Upper lobe of left lung (tissue), 6 donors: ENCODE measurements at places on chromosomes 11 and 22. TPM values are rescaled to one million over a fixed set of nuclear protein-coding genes. Genes with fewer than 3 reads are reported as not detected.

GGT1 gene
- total RNA-seq, result 66.0 TPM

OVOL1 gene
- under 0.01 TPM for total RNA-seq

VSIG10L2 gene
- not detected for total RNA-seq

MS4A6A gene
- 56.9 TPM for total RNA-seq

MAPK8IP2 gene
- total RNA-seq, result 1.2 TPM

P2RX6 gene
- total RNA-seq, result 0.74 TPM

SMC1B gene
- not detected for total RNA-seq

SAA4 gene
- total RNA-seq, result not detected

BTBD18 gene
- not detected for total RNA-seq
